Naive B cell (primary cell): ENCODE measurements at places on chromosomes 2 and 18. TPM values are rescaled to one million over a fixed set of nuclear protein-coding genes. Genes with fewer than 3 reads are reported as not detected.
A peak's percentile ranks its signal among the peaks of the same experiment; 100 is the strongest.

The GPR35 gene
- polyA plus RNA-seq, result 0.82 TPM

The SAG gene
- not detected for polyA plus RNA-seq

The ANKRD23 gene
- 1.1 TPM for polyA plus RNA-seq

The SPAG16 gene
- 17.1 TPM for polyA plus RNA-seq

The TMEM150A gene
- polyA plus RNA-seq, result 11.8 TPM

The CNTNAP5 gene
- not detected for polyA plus RNA-seq

The MC2R gene
- polyA plus RNA-seq, result not detected

The PPIL3 gene
- 26.8 TPM for polyA plus RNA-seq

The SCRN3 gene
- polyA plus RNA-seq, result 17.3 TPM

DNA sequence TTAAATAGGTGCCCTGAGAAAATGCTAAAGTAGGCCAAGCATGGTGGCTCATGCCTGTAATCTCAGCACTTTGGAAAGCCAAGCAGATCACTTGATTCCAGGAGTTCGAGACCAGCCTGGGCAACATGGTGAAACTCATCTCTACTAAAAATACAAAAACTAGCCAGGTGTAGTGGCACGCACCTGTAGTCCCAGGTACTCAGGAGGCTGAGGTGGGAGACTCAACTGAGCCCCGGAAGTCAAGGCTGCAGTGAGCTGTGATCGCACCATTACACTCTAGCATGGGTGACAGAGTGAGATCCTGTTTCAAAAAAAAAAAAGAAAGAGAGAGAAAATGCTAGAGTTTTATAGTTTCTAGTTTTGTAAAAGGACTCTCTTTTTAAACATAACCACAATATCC is 12.0 kb downstream of the ANKRD44 start:
- H3K36me3 ChIP-seq, result peaks cover 39% of the 10 kb centered on the region
- no peak for DNase-seq
- peak overlapping the region; percentile 26 for H3K4me3 ChIP-seq
- peaks cover 98% of the 10 kb centered on the region for H3K4me1 ChIP-seq

GRCh38 chr2:58501371-58502160 is 260.4 kb upstream of the FANCL start:
- H3K27ac ChIP-seq, result no peak overlapping the region
- H3K4me1 ChIP-seq, result no peaks in the 10 kb centered on the region
- no peaks in the 10 kb centered on the region for H3K27me3 ChIP-seq

- peaks cover 7% of the 10 kb centered on the region for H3K27me3 ChIP-seq
- H3K27ac ChIP-seq, result no peak overlapping the region
- H3K4me1 ChIP-seq, result peaks cover 3% of the 10 kb centered on the region
- H3K36me3 ChIP-seq, result no peaks in the 10 kb centered on the region
- no peak overlapping the region for H3K4me3 ChIP-seq
Measured at GRCh38 chr2:226352941-226353560, 446.6 kb downstream of the IRS1 start.

DNA sequence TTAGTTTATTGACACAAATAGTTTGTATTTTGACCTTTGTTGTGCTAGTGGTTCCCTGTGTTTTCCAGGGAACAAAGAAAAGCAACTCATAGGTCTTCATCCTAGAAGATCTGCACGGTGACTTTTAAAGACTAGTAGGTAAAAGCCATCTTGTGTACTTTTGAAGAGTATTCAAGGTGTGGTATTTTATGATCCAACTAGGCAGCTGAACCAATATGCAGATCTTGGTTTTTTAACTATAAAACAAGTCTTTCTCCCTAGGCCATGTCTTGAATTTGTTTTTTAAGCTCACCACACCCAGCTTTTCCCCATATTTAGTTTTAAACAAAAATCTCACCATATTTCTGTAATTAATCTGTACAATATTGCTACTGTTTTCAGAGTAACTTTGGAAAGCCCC is 30.0 kb upstream of the MYO1B start:
- peaks cover 3% of the 10 kb centered on the region for H3K27me3 ChIP-seq
- no peak overlapping the region for H3K4me3 ChIP-seq
- H3K27ac ChIP-seq, result no peak overlapping the region
- no peak for DNase-seq

DNA sequence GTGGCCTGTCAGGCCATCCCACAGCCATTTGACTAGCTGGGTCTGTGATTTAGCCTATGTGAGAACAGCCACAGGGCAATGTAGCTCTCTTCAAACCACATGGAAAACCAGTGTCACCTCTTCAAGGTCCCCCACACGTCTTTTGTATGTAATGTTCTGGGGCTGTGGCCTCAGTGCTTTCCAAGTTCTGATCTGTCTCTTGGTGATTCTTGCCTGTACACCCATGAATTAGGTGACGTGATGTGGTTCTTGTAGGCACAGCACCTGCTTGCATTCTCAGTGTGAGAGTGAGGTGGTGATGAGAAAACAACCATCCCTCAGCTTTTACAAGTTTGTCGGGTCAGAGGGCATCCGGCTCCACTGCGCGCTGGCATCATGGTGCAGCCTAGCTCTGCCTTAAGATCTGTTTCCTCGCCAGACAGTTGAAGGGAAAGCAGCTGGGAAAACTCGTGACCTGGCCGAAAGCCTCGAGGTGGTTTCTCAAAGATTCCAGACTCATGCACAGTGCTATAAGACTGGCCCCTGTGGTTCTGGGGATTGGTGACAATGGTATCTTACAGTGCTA is 125.8 kb downstream of the TANC1 start:
- no peak overlapping the region for H3K4me3 ChIP-seq
- H3K27ac ChIP-seq, result no peak overlapping the region
- H3K27me3 ChIP-seq, result no peaks in the 10 kb centered on the region
- no peak for DNase-seq
- H3K4me1 ChIP-seq, result peaks cover 57% of the 10 kb centered on the region

- H3K27me3 ChIP-seq, result peaks cover 9% of the 10 kb centered on the region
- no peak for DNase-seq
- H3K36me3 ChIP-seq, result no peaks in the 10 kb centered on the region
- no peak overlapping the region for H3K27ac ChIP-seq
Measured at GRCh38 chr18:5391409-5391808, 95.9 kb upstream of the ZBTB14 start.

DNA sequence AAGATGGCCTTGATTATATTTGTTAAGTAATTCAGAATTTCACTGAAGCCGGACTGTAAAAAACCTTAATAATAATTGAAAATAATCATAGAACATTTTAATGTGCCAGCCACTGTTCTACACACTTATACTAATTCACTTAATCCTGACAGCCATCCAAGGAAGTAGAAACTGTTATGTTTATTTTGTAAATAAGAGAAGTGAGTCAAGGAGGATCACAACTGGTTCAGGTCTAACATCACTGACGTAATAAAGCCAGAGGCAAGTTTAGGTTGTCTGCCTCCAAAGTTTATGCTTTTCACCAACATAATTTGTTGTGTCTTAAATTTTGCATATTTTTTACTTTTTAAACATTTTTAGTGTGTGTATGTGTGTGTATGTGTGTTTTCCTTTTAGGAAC is 436.1 kb downstream of the LRRTM4 start:
- H3K27ac ChIP-seq, result no peak overlapping the region
- no peak for DNase-seq
- peaks cover 13% of the 10 kb centered on the region for H3K36me3 ChIP-seq
- no peak overlapping the region for H3K4me3 ChIP-seq

DNA sequence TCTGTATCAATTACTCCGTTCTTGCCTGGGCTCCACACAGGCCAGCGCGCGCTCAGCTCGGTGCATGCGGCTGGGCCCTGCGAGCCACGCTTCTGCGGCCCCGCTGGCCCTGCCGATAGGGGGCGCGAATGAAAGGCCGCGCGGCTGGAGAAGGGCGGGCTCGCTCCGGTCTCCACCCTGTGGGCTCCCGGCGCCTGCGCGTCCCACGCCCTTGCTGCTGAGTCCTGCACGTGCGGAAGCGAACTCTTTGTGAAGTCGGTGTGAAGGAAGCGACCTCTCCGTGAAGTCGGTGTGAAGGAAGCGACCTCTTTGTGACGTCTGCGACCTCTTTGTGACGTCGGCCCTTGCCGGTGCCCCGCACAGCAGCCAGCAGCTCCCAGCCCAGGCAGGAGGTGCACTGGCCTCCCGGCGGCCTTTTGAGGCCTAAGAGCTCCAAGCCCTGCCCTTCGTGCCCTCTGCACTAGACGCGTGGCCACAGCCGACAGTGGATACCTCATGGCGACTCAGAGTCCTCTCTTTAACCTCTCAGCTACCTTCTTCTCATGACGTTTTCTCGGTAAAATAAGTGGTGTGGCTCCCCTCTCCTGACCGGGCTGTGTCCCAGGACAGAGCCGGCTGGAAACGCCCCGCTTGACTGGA is 391.9 kb upstream of the RAB6C start:
- H3K27ac ChIP-seq, result no peak overlapping the region
- no peaks in the 10 kb centered on the region for H3K4me1 ChIP-seq
- H3K27me3 ChIP-seq, result peaks cover 14% of the 10 kb centered on the region
- no peak for DNase-seq

DNA sequence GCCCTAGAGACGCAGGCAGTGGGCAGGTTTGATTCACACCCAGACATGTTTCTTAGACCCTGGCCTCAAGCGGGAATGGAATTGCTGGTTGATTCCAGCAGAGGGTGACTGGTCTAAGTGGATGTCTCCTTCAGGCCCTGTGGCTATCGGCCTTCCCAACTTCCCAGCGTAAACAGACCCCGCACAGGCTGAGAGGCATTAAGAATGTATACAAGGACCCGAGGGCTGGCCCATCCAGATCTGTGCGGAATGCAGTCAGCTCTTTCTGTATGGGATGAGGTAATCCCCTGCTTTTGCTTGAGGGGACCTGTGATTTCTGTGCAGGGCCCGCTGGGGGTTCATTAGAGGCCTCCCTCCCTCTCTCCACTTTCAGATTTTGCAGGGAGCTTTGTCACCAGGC is 6.5 kb downstream of the ACKR3 start:
- no peaks in the 10 kb centered on the region for H3K4me1 ChIP-seq
- H3K36me3 ChIP-seq, result peaks cover 8% of the 10 kb centered on the region
- H3K4me3 ChIP-seq, result no peak overlapping the region
- DNase-seq, result no peak

- peaks cover 13% of the 10 kb centered on the region for H3K4me1 ChIP-seq
- H3K27ac ChIP-seq, result peak overlapping the region; percentile 16
- H3K4me3 ChIP-seq, result no peak overlapping the region
- H3K36me3 ChIP-seq, result peaks cover 7% of the 10 kb centered on the region
Measured at GRCh38 chr2:223909001-223909741, 36.0 kb downstream of the WDFY1 start.

DNA sequence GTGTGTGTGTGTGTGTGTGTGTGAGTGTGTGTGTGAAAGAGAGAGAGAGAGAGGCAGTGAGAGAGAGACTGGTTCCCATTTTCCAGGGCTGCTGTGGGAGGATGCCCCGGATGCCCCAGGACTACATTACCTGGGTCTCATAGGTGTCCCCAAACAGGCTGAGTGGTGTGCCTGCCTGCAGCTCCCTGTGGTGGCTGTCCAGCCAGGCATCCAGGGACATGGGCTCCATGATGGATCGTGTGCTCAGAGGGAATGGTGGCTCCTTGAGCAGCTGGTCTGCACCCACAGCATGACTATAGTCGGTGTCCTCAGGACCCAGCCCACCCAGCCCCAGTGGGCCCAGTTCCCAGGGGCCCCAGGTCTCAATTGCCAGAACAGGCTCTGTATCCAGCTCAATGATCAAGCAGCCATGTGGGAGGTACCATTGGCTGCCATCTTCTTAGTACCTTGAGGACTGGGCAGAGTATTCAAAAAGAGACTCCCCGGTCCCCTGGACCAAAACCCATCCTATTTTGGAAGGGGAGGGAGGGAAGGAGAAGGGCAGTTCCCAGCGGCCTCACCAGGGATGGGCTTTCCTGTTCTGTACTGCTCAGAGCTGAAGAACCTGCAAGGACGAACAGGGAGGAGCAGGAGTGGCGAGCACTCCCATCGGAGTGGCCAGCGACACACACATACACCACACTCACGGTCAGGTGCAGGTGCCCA is 5.8 kb upstream of the OXER1 start:
- H3K4me1 ChIP-seq, result no peaks in the 10 kb centered on the region
- no peak overlapping the region for H3K27ac ChIP-seq
- DNase-seq, result no peak
- no peaks in the 10 kb centered on the region for H3K36me3 ChIP-seq
- no peak overlapping the region for H3K4me3 ChIP-seq
- H3K27me3 ChIP-seq, result no peaks in the 10 kb centered on the region

- no peak overlapping the region for H3K4me3 ChIP-seq
- peaks cover 6% of the 10 kb centered on the region for H3K4me1 ChIP-seq
- H3K36me3 ChIP-seq, result no peaks in the 10 kb centered on the region
- no peak overlapping the region for H3K27ac ChIP-seq
- DNase-seq, result no peak
- H3K27me3 ChIP-seq, result peaks cover 57% of the 10 kb centered on the region
Measured at GRCh38 chr18:12253027-12253426, 1.1 kb upstream of the CIDEA start.

- peaks cover 2% of the 10 kb centered on the region for H3K4me1 ChIP-seq
- H3K4me3 ChIP-seq, result no peak overlapping the region
- H3K36me3 ChIP-seq, result peaks cover 12% of the 10 kb centered on the region
Measured at GRCh38 chr2:30527411-30527810, 80.4 kb downstream of the LCLAT1 start.

DNA sequence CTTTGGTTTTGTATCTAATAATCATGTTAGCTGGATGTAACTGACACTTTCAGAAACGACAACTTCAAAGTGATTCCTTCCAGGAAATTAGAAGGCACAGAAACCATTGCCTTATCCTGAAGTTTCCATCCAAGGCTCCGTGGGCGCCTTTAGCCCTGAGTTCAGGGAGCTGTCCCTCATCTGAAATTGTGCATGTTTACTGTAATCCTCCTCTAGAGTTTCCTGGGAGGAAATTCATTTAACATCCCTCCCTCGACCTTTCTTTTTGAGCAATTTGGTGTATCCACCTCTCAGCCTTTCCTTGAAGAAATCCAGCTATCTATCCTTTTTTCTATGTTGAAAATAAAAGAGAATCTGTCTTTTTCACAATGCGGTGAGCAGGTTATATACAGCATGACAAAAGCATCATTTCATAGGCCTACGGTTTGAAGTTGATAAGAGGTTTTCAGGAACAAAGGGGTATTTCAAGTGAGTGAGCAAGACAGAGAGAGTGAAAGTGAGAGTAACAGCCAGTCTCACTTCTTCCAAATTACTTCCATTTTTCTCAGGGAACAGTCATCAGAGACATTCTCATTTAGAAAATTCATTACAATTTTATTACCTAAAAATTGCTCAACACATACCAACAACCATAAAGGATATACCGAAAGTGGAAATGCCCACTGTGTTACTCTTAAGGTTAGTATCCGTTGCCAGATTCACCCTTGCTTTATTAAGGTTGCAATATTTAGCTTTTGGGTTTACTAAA is 167.3 kb downstream of the MREG start:
- no peak overlapping the region for H3K27ac ChIP-seq
- no peak for DNase-seq
- no peaks in the 10 kb centered on the region for H3K27me3 ChIP-seq
- H3K4me3 ChIP-seq, result no peak overlapping the region
